ENCODE measurements at places on chromosomes 13 and 19. TPM values are rescaled to one million over a fixed set of nuclear protein-coding genes. Genes with fewer than 3 reads are reported as not detected.

Gene ENOX1
- 13.9 TPM for total RNA-seq

Gene AMH
- 3.7 TPM for total RNA-seq

Gene C2CD4C
- total RNA-seq = 0.26 TPM

Gene PRR22
- 0.60 TPM for total RNA-seq

Gene ADAMTSL5
- total RNA-seq = 14.8 TPM

Gene TNNI3
- 0.58 TPM for total RNA-seq

Gene LGALS4
- 0.09 TPM for total RNA-seq

Gene PLIN5
- not detected for total RNA-seq

Gene ACER1
- total RNA-seq = not detected

Gene FCER2
- total RNA-seq = not detected

Gene SHKBP1
- total RNA-seq = 46.7 TPM

All from pericardium fibroblast (primary cell).